GM13976 (cell line): ENCODE measurements at places on chromosomes 3 and 15.

- DNase-seq, result no peak
Measured at GRCh38 chr15:25909806-25910205, 46.7 kb upstream of the ATP10A start.

- DNase-seq, result no peak
Measured at GRCh38 chr3:141045849-141046248, 5.3 kb upstream of the SPSB4 start.

- peak; percentile 69 for DNase-seq
Measured at GRCh38 chr15:20341901-20342600, 199.5 kb downstream of the GOLGA6L6 start.

DNA sequence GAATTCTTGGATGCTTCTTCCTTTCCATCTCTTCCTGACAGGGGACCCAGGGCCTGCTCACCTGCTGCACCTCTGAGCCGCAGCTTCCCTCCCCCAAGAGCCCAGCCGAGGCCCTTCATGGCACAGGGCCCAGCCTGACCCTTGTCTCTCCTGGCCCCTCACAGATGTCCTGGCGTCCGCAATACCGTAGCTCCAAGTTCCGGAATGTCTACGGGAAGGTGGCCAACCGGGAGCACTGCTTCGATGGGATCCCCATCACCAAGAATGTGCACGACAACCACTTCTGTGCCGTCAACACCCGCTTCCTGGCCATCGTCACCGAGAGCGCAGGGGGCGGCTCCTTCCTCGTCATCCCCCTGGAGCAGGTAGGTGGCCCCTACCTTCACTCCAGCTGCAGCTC, 66.2 kb downstream of the CORO2B start:
- no peak for DNase-seq

- DNase-seq, result no peak
Measured at GRCh38 chr15:36694574-36694973, 115.1 kb downstream of the CDIN1 start.
